ENCODE measurements at places on chromosomes 3 and 15.
A peak's percentile ranks its signal among the peaks of the same experiment; 100 is the strongest.

DNA sequence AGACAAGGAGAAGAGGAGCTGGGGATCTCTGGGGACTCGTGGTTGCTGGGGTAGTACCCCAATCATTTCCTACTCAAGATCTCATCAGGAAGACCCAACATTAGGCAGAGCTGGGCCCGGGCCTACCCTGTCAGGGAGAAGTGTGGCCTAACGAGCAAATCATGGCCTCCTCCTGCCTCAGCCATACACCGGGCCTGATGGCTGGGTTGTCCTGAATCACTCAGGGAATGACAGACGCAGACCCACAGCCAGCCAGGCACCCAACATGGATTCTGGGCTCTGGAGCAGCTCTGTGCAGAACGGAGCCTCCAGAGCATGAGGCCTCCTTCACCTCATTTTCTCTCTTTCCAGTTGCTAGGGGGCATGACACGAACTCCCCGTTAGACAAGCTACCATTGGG lies 19.7 kb downstream of the ITGA11 start:
- no peak for DNase-seq

GRCh38 chr15:63059573-63060216 lies 17.1 kb downstream of the TPM1 start:
- DNase-seq: no peak

DNA sequence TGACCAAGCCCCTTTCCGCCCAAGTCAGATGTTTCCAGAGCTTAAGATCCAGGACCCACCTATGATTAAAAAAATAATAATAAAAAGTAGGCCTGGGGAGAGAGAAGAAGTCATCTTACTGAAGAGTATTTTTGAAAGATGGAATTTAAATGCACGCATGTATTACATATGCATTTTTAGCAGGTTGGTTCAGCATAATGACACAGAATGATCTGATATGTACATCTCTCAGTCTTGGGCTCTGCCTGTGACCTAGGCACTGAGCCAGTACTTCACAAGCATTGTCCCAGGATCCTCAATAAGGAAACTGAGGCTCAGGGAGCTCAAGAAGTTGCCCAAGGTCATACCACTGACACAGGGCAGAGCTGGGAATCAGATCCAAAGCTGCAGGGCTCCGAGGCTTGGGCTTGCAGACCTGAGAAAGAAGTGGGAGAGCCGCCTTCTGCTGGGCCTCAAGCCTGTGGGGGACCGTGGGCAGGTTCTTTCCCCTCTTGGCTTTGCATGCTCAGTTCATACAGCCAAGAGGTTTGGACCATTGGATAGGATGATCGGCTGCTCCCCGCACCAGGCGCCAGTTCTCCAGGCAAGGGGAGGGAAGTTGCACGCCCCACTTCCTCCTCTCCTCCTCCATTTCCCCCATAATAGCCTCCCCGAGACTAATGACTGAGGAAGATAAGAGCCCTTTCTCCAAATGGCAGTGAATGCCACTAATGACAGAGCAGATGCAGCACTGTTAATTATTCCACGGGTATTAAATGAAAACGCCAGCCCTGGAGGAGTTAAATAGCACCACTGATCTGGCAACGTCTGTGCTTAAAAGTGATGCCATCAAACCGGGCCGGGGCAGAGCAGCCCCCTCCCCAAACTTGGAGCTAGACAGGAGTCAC lies 6.9 kb downstream of the SLC6A1 start:
- DNase-seq: no peak

- no peak for DNase-seq
These were observed 251.0 kb upstream of the ICE2 start for GRCh38 chr15:60729850-60730458.

- DNase-seq: no peak
These were observed 70.5 kb downstream of the CHD2 start for GRCh38 chr15:92970656-92971055.

DNA sequence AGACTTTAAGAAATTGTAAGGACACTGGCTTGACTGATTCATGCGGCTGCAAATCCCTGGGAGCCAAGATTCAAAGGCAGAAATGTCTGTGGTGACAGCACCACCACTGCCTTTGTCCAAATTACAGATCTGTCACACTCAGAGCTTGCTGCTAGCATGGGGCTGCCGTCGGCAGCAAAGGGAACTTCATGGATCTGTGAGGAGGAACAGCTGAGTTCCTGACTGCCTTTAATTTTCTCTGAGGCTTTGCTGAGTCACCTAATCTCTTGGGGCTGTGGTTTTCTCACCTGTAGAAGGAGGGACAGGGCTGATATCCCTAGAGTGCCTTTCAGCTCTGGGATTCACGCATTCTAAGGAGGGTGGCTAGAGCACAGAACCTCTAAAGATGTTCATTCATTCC lies 4.1 kb upstream of the PAK6 start:
- DNase-seq: peak; percentile 74

- peak; percentile 91 for DNase-seq
These were observed 43.0 kb downstream of the FBN1 start for GRCh38 chr15:48602358-48603122.

GRCh38 chr15:91407269-91407889 lies 307.3 kb downstream of the SV2B start:
- DNase-seq: peak; percentile 92

- DNase-seq: no peak
These were observed 3.1 kb downstream of the IFRD2 start for GRCh38 chr3:50289130-50289529.

GRCh38 chr3:187713504-187713903 lies 11.1 kb upstream of the RTP2 start:
- peak; percentile 65 for DNase-seq

DNA sequence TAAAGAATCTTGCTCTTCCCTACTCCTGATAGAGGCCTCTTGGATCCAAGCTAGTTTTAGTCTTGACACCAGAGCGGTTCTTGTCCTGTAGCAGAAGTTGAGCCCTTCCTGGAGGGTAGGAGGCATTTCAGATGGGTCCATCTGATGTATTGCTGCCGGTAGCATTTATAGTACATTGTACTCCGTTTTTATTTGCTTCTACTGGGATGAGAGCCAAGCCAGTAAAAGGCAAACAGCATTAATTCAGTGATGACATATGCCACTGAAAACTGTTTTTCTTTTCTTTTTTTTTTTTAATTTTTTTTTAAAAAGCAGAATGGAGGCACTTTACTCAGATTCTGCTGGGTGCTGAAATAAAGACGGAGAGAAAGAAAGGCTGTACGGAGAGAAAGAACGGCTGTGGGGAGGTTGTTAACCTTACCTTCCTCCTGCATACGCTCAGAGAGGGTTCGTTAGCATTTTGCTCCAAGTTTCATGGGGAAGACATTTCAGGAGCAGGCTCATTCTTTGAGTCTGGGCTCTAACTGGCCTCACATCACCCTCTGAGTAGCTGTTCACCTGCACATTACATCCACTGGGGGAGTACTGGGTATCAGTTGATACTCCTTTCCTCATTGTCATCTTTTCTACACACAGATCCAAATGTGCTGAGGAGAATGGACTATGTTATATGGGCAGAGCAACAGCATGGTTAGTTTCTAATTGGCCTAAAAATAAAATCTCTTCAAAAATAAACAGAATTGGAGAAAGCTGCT lies 161.5 kb downstream of the FEZF2 start:
- peak; percentile 46 for DNase-seq

- no peak for DNase-seq
These were observed 30.2 kb downstream of the EIF4E3 start for GRCh38 chr3:71695000-71695482.

GRCh38 chr3:197001972-197002700 lies 27.5 kb downstream of the MELTF start:
- DNase-seq: no peak

GRCh38 chr3:54865316-54865715 lies 62.5 kb downstream of the LRTM1 start:
- no peak for DNase-seq
